Neural crest cell (in vitro differentiated cells): ENCODE measurements at places on chromosomes 12 and 14.

DNA sequence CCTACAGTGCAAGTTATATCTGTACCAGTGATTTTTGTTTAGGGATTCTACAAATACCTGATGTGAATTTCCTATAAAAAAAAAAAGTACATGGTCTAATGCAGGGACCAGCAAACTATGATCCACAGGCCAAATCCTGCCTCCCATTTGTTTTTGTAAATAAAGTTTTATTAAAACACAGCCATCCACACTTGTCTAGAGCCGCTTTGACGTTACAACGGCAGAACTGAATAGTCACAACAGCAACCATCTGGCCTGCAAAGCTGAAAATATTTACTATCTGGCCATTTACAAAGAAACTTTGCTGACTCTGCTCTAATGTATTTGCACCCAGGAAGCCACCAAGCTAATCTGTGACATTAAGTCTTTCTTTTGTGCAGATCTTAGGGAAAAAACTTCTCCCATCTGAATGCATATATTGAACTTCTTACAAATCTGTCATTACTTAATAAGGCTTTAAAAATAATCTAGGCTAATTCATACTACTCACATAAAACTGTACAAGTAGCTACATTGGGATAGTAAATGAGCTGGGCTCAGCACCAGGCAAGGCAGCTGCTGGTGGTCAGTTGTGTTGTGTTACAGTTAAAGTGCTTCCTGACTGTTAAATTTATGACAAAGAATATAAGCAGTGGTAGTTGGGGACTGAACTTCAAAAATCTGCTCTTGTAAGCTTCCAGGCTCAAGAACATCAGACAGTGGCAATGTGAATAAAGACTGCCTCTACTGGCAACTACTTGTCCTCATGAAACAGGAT is 303.3 kb downstream of the MED13L start:
- DNase-seq, result no peak

- no peak for DNase-seq
These were observed 30.6 kb downstream of the NAA30 start for GRCh38 chr14:57420986-57421385.

DNA sequence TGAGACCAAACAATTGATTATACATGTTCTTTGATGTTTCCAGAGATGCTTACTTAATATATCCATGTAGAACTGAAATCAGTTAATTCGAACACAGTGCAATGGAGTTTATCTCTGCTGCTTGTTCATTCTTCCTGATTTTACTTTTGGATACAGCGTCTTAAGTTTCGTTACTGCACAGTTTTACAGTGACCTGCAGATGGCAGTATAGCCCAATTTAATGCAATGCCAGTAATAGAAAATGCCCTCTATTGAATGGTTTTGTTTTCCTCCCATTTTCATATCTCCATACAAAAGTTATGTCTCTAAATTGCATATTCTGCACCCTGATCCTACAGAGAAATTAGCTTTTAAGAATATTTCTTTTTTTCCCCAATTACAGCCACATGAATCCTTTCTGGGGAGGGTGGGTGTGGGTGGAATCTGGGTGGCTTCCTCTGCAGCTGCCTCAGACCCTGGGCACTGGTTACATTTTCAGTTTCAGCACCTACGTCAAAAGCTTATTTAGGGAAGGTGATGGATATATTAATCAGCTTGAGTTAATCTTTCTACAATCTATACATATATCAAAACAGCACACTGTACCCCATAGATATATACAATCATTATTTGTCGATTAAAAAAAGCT is 101.1 kb upstream of the DCD start:
- peak; percentile 21 for DNase-seq

DNA sequence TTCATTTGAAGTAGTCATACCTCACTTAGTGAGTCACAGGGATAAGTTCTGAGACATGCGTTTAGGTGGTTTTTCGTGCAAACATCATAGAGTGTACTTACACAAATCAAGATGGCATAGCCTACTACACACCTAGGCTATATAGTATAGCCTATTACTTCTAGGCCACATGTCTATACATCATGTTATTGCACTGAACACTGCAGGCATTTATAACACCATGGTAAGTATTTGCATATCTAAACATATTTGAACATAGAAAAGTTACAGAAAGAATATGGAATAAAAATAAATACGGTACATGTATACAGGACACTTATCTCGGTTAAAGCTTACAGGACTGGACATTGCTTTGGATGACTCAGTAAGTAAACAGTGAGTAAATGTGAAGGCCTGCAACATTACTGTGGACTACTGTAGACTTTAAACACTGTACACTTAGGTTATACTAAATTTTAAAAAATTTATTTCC is 670.6 kb downstream of the SLC16A7 start:
- DNase-seq, result no peak

DNA sequence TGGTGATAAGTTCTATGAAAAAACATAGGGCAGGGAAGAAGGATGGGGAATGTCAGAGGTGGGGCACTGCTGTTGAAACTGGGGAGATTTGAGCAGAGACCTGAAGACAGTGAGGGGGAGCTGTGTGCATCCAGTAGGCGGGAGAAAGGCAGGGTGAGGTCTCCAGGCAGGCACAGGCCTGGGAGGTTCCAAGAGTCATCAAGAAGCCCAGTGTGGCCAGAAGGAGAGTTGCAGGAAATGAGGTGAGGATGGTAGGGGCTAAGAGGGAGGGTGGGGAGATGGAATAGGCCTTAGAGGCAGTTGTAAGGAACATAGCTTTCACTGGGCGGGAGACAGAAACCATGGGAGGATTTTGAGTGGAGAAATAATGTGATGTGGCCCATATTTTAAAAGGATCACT is 341.8 kb downstream of the GLT1D1 start:
- DNase-seq, result no peak

DNA sequence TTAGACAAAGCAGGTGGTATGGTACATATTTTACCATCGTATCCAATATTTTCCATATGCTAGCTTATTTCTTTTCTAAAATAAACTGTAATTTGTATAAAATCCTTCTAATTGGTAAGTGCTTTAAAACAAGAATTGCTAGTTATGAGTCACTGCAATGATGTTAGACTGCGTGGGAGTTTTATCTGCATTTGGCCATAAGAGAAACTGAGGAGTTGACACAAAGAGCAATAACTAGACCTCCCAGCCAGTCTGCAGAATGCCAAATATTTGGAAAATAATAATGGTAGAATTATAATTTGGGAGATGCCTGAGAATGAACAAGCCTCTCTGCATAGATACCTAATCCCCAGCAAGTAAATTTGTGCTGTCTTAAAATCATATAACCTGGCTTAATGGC is 61.7 kb upstream of the PTPRR start:
- DNase-seq, result no peak
